ENCODE measurements at places on chromosomes 13 and 19.

- no peak for DNase-seq
These were observed 51.0 kb downstream of the LYL1 start for GRCh38 chr19:13051557-13052165.

GRCh38 chr13:41500511-41500910, 43.2 kb downstream of the RGCC start:
- DNase-seq, result no peak

- no peak for DNase-seq
These were observed 11.8 kb downstream of the ARHGEF18 start for GRCh38 chr19:7360393-7360984.

- DNase-seq, result no peak
These were observed 3.5 kb upstream of the KLHL26 start for GRCh38 chr19:18633321-18633720.

- no peak for DNase-seq
These were observed 110.1 kb downstream of the FGF14 start for GRCh38 chr13:102291587-102292218.

Measured in fibroblast of skin of abdomen (primary cell).